Activated CD4-positive, alpha-beta T cell treated with anti-CD3 and anti-CD28 coated beads, Interleukin-2, Interleukin-4, amounts not matched to agents 100 ng/mL and 50 ng/mL, durations not matched to agents 16 hours and 8 hours (primary cell): ENCODE measurements at places on chromosomes 16 and 17.
A peak's percentile ranks its signal among the peaks of the same experiment; 100 is the strongest.

GRCh38 chr16:67858500-67858899 is 11.0 kb upstream of the CENPT start:
- no peak for DNase-seq

GRCh38 chr17:42659079-42659931 is at the start of gene TUBG2:
Gene TUBG2, plus strand, starts transcription at chr17:42659284. Its CDS starts 220 bp downstream, at chr17:42659504.
- DNase-seq: peak; percentile 66

- no peak for DNase-seq
These were observed 3.9 kb downstream of the HOXB1 start for GRCh38 chr17:48526608-48527546.

- DNase-seq: no peak
These were observed 45.1 kb downstream of the BAIAP2 start for GRCh38 chr17:81080019-81080418.

DNA sequence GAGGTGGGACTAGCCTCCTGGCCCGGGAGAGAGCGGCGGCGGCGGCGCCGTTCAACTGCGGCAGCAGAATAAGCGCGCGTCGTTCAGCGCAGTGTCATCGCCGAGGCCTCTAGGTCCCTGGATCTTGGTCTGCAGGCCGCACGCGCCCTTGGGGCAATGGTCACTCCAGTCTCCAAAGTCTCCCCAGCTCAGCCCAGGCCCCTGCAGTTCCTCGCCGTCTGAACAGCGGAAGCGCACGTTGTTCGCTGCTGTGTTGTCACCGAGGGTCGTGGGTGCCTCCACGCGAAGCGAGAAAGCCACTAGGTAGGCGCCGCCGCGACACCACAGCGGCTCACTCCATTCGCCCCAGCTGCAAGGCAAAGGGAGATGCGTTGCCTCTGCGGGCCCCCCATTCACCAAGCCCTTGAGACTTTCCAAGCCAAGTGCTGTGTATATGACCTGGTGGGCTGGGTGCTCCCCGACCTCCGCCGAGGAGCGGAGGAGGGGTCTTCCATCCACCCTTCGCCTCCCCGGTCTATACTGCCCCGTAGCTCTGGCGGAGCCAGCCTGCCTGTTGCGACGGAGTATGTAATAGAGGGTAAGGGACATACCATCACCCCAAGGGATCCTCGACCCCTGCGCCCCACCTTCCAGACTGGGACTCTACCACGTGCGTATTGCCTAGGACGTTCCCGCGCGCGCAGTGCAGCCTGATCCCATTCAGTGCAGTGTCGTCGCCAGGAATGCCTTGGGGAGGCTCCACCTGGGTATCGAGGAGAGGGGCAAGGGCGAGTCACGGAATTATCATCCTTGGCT is 656 bp downstream of the VMO1 start:
- DNase-seq: no peak

- no peak for DNase-seq
These were observed 19.2 kb downstream of the SDK2 start for GRCh38 chr17:73625006-73625405.

DNA sequence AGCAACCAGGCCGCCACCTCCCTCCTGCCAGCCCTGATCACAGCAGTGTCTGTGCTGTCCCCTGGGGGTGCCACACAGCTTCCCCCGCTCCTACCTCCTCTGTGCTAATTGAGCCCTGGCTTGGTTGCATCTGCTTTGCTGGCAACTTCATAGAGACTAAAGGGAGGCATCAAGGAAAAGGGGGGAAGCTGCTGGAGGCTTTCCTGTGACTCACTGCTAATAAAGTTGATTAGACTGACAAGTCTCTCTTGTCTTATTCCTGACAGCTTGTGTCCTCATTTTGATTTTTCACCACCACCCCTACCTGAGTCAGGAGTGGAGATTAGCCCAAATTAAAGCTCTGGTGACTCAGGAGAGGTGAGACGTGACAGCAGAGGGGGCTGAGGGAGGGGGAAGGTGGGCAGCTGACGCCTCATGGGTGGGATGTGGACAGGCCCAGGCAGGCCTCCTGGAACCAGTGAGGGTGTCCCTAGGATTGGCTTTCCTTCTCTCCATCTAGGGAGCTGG is 310.0 kb downstream of the CBLN1 start:
- DNase-seq: no peak

GRCh38 chr17:68305142-68305541 is 13.8 kb downstream of the ARSG start:
- no peak for DNase-seq
